ENCODE measurements at places on chromosomes 13 and 19.
A peak's percentile ranks its signal among the peaks of the same experiment; 100 is the strongest.

DNA sequence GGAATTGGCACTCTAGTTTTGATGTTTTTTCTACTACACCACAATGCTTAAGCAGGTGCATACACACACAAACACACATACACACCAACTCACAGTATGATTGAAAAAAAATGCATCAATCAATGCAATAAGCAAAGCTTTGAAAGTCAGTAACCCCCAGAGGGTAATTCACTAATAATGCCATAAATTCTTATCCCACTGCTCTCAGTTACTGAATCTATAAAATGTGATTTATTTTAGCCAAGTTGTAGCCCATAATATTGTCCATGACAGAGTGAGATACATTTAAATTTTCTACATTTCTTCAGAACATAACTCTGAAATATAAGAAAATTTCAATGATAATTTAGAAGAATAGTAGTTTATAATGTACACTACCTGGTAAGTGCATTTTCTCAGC lies 87.9 kb downstream of the LIG4 start:
- DNase-seq = no peak

DNA sequence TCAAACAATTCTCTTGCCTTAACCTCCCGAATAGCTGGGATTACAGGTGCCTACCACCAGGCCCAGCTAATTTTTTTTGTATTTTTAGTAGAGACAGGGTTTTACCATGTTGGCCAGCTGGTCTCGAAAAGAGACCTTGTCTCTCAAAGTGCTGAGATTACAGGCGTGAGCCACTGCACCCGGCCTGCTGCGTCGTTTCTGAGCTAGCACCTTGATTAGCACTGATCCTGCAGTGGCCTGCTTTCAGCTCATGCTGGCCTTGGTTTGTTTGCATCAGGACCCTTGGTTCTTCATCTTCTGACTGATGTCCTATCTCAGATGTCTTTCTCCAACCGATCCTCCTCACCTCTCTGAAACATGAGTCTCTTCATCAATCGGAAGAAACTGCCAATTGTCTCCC lies 4.9 kb upstream of the TFDP1 start:
- no peak for DNase-seq

GRCh38 chr13:26962671-26963070 lies 202.1 kb upstream of the GPR12 start:
- DNase-seq = no peak

DNA sequence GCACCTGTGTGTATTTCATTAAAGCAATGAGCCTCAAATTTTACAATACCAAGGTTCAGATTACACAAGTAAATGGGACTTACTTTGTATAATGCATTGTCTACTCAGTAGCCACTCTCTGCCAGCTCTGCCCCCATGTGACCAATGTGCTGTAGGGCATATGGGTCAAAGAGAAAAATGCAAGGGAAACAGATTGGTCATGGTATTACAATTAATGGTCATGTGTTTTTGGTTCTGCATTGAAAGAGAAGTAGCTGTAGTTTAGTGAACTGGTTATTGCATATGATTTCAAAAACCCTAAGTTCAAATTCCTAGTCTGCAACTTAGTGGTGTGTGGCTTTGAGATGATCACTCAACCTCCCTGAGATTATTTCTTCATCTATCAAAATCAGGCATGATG lies 545.4 kb downstream of the SUCLA2 start:
- no peak for DNase-seq

GRCh38 chr19:3161453-3161852 lies 17.1 kb upstream of the S1PR4 start:
- no peak for DNase-seq

DNA sequence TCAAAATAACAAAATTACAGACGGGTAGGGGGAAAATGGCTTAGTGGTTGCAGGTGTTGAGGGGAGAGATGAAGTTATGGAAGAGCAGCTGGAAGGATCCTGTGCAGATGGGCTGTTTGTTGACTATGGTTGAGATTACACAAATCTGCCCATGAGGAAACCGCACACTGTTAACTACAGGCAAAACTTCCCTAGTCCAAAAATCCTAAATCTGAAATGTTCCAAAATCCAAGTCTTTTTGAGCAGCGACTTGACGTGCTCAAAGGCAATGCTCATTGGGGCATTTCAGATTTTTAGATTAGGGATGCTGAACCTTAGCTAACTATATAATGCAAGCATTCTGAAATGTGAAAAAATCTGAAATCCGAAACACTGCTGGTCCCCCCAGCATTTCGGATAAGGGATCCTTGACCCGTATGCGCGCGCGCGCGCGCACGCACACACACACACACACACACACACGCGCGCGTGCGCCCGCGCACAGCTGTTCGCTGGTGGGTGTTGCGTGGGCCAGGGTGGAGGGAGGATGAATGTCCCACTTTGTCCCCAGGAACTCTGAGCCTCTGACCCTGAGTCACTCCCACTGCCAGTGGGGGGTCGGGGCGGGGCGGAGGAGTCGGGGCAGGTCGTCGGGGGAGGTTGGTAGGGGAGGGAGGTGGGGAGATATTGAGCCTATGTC lies 6.8 kb downstream of the F2RL3 start:
- DNase-seq = peak; percentile 39

DNA sequence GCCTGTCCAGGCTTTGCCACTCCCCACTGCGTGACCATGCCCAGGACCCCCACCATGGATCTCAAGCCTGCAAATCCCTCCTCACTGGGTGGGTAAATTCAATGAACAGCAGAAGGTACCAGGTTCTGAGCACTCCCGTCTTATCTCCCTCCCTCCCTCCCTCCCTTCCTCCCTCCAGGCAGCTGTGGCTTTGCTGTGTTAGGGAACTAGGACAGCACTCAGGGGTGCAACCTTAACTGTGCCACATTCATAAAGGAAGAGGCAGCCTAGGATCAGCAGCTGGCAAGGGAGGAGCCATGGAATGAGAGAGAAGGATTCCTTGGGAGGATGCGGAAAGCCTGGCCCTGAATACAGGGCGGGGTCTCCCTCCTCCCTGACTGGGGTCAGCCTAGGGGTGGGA lies 5.6 kb downstream of the CEACAM4 start:
- DNase-seq = no peak

- DNase-seq = no peak
Observed at GRCh38 chr19:56253737-56254136, 18.8 kb upstream of the EDDM13 start.

All from head of caudate nucleus (tissue), 42 donors.